ENCODE measurements at places on chromosomes 12 and 14.

DNA sequence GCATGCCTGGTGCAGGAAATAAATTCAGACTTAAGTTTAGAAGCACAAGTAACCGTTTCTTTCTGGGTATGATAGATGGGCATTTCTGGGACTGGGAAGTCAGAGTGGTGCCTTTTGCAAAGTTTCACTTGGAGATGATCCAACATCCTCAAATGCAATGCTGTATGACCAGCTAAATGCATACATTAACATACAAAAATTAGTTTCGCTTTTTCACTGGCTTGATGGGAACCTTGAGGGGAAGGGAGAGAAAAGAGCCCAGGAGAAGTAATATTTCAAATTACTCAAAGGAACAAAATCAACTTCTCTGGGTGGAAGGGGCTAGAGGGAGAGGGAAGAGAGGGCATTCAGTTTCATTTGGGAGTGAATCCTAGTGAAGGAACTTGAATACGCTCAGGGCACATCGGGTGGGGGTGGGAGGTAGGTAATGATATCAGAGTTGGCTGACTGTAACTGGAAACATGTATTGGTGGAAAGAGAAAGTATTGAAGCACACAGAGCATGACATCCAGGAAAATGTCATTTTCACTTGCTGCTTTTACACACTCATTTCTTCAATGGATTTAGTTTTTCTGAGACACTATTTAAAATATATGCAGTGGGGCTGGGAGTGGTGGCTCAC lies 175.5 kb downstream of the PTPRO start:
- DNase-seq, result no peak

DNA sequence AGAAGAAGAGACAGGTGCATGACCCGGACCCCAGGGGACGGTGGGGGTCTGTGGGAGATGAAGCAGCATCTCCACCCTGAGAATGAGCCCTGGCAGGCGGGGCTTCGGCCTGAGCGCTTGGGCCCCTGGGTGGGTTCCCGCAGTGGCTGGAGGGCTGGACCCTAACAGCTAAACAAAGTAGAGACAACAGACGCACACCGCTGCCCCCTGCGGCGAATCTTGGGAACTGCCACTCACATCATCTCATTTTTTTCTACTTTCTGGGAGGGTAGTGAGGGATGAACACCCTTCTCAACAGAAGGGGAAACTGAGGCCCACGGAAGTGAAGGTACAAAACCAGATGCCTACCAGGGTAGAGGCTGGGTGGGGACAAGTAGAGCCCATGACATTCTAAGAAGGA lies 104.7 kb downstream of the RFLNA start:
- peak; percentile 42 for DNase-seq

GRCh38 chr14:63091394-63091996 lies 46.2 kb upstream of the KCNH5 start:
- no peak for DNase-seq

- no peak for DNase-seq
Measured at GRCh38 chr14:35399083-35399937, 5.2 kb downstream of the NFKBIA start.

DNA sequence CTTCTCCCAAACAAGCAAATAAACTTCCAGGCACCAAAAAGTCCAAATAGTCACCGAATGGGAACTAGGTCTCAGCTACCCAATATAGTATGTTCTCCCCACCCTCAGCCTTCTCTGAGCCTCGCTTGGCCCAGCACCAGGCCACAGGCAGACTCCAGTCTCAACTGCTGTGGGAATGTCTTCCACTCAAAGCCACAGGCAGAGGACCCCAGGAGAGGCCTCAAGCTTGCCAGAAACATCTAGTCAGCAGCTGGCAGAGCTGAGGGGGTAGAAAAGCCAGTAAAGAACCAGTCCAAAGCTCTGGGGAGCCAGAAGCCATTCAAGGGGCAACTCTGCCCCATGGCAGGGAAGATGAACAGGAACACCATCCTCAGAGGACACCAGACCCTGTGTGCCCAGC lies 41.8 kb downstream of the FMNL3 start:
- no peak for DNase-seq

- DNase-seq, result no peak
Measured at GRCh38 chr12:23581913-23582312, 367.6 kb downstream of the SOX5 start.

GRCh38 chr12:106217706-106218105 lies 30.1 kb downstream of the CKAP4 start:
- no peak for DNase-seq

GRCh38 chr14:99862136-99862535 lies 68.9 kb downstream of the EML1 start:
- DNase-seq, result no peak

DNA sequence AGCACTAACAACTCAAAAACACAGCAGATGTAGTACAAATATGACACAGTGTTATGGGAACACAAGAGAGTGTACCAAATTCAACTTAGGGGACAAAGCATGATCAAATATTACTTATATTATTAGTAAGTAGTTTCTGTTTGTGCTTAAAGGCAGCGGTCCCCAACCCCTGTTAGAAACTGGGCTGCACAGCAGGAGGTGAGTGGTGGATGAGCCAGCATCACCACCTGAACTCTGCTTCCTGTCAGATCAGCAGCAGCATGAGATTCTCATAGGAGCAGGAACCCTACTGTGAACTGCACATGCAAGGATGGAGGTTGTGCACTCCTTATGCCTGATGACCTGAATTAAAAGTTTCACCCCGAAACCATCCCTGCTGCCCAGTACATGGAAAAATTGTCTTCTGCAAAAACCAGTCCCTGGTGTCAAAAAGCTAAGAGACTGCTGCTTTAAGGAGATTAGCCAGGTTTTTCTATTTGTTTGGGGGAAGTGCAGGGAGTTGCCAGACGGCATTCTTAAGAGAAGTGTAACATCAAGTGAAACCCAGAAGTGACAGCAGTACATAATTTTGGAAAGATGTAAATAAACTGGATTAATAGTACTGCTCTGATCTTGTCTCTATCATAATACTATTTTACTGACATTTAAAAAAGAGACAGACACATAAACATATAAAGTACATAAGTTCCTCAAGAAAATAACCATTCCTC lies 26.7 kb downstream of the GTF2A1 start:
- DNase-seq, result no peak

GRCh38 chr14:62017651-62018230 lies 255.5 kb downstream of the SNAPC1 start:
- no peak for DNase-seq

- no peak for DNase-seq
Measured at GRCh38 chr14:71408362-71409030, 501.2 kb downstream of the PCNX1 start.

- DNase-seq, result peak; percentile 46
Measured at GRCh38 chr12:47818467-47819137, 1.1 kb downstream of the HDAC7 start.

GRCh38 chr14:75042035-75042434 lies 9.2 kb downstream of the MLH3 start:
- DNase-seq, result no peak

DNA sequence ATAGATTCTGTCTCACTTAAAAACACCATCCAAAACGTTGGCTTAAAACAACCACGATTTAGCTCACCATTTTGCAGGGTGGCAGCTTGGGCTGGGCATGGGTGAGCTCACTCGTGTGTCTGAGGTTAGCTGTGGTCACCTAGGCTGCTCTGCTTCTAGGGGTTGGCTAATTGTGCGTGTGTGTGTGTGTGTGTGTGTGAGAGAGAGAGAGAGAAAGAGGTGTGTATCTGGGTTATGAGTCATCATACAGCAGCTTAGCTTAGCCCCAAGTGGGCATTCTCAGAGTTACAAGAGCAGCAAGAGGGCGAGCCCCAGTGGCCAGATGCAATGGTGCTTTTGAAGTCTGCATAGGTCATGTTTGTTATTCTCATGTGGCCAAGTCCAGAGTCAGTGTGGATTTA lies 6.0 kb downstream of the FBXW8 start:
- DNase-seq, result peak; percentile 32

DNA sequence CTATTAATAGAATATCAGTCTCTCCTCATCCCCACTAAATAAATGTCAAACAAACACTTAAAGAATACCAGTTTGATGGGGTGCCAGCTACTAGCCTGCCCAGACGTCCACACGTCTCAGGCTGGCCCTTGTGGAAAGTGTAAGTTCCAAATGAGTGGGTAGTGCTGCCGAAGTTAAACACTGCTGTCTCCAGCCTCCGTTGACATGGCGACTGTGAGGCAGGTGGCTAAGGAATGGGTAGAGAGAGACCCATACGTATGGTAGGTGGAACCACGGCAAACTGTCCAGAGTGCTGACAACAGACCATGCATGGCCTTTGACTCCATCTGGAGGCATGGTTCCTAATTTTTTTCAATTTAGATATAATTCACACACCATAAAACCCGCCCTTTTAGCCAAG lies 37.9 kb downstream of the PITPNM2 start:
- DNase-seq, result no peak

GRCh38 chr14:53955671-53956426 lies 776 bp downstream of the BMP4 start:
- no peak for DNase-seq

- DNase-seq, result peak; percentile 84
Measured at GRCh38 chr14:63524537-63525155, 18.5 kb downstream of the PPP2R5E start.

DNA sequence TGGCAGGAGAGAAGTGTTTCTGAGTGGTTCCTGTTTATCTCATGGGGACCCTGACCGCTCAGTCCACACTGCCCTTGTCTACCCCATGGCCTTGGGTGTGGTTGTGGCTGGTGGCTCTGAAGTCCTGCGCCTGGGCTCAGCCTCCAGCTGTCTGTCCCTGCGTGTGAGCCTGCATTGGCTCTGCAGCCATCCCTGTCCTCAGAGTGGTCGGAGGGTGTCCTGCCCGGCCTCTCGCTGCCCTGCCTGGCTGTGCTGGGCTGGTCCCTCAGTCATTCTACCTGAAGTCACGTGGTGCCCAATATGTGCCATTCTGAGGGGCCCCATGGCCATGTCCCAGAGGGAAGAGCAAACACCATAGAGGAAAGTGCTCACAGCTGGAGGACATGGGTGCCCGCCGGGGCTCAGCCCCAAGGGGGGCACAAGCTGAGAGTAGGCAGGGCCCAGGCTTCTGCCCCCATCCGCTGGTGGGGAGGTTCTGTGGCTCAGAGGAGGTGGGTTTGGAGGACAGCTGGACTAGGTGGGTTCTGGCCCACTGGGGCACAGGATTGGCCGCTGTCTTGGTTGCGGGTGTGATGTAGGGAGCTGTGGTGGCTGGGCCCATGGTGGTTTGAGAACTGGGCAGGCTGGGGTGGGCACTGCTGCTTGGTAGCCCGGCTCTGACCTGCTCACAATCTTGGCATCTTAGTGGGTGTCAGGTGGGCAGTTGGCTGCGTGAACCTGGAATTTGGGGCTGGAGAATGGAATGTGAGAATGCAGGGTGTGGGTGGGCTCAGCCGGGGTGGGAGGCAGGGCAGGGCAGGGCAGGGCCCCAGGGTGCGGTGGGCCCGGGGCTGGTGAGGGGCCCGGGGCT lies 11.6 kb downstream of the TEDC1 start:
- no peak for DNase-seq

DNA sequence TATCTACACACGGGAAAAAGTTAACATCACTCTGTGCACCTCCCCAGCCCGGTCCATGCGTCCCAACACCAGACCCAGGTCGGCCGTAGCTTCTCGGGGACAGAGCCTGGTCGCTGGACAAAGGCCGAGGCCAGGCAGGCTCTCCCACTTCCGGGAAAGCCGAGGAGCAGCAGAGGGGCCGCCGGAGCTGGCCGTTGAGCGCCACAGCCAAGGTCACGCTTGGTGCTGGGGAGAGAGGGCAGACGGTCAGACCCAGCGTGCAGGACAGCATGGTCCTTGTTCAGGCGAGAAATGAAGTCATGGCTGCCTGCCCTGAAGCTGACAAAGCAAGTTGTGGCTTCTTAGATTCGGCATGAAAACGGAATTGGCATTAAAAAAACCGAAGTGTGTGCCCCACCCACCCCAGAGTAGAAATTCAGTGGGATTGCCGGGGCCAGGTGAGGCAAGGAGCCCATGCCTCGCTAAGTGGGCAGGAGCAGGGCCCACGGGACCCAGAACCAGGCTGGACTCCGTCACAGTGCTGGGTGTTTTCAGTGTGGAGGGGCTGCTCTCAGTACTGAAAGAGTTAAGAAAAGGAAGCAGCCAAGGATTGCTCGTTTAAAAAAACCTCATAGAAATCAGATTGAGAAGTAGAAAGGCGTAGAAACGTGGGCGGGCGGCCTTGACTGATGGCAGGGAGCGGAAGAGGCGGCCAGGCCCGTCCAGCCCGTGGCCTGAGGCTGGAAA lies 4.3 kb downstream of the ARL6IP4 start:
- DNase-seq, result no peak

DNA sequence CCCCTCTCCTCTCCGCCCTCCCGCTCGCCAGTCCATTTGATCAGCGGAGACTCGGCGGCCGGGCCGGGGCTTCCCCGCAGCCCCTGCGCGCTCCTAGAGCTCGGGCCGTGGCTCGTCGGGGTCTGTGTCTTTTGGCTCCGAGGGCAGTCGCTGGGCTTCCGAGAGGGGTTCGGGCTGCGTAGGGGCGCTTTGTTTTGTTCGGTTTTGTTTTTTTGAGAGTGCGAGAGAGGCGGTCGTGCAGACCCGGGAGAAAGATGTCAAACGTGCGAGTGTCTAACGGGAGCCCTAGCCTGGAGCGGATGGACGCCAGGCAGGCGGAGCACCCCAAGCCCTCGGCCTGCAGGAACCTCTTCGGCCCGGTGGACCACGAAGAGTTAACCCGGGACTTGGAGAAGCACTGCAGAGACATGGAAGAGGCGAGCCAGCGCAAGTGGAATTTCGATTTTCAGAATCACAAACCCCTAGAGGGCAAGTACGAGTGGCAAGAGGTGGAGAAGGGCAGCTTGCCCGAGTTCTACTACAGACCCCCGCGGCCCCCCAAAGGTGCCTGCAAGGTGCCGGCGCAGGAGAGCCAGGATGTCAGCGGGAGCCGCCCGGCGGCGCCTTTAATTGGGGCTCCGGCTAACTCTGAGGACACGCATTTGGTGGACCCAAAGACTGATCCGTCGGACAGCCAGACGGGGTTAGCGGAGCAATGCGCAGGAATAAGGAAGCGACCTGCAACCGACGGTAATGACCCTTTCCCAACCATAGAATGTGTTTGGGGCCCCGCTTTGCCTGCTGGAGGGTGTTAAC lies 615 bp downstream of the CDKN1B start:
- peak; percentile 53 for DNase-seq

DNA sequence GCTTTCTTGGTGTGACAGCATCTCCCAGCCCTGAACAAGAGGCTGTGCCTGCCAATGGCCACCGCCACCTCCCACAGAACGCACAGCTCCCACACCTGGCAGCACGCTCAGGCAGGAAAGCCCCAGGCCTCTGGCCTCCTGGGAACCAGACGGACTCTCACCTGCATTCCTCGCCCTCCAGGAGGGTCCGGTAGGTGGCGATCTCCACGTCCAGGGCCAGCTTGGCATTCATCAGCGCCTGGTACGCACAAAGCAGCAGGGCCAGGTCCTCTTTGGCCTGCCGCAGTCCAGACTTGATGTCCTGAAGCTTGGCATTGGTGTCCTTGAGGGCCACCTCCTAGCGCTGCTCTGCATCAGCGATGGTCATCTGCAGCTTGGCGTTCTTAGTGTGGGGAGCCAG lies 12.1 kb upstream of the KRT77 start:
- DNase-seq, result no peak

DNA sequence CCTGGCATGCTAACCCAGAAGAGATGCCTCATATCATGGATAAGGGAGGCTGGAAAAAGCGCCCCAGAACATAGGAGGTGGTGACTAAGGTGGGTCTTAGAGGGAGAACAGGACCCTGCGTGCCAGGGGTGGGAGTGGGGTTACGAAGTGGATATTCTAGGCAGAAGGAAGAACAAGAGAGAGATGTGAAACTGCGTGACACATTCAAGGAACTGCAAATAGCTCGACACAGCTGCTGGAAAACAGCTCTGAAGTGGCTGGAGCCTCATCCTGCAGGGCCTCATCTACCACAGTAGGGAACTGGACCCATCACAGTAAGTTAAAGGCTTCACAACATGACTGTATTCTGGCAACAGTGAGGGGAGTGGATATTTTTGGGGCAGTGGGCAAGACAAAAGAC lies 61.1 kb downstream of the RNF34 start:
- DNase-seq, result no peak

- DNase-seq, result no peak
Measured at GRCh38 chr12:90399357-90399756, 555.6 kb downstream of the CCER1 start.

Data from OCI-LY7 (cell line).